ENCODE measurements at places on chromosomes 16 and 17.
A peak's percentile ranks its signal among the peaks of the same experiment; 100 is the strongest.

DNA sequence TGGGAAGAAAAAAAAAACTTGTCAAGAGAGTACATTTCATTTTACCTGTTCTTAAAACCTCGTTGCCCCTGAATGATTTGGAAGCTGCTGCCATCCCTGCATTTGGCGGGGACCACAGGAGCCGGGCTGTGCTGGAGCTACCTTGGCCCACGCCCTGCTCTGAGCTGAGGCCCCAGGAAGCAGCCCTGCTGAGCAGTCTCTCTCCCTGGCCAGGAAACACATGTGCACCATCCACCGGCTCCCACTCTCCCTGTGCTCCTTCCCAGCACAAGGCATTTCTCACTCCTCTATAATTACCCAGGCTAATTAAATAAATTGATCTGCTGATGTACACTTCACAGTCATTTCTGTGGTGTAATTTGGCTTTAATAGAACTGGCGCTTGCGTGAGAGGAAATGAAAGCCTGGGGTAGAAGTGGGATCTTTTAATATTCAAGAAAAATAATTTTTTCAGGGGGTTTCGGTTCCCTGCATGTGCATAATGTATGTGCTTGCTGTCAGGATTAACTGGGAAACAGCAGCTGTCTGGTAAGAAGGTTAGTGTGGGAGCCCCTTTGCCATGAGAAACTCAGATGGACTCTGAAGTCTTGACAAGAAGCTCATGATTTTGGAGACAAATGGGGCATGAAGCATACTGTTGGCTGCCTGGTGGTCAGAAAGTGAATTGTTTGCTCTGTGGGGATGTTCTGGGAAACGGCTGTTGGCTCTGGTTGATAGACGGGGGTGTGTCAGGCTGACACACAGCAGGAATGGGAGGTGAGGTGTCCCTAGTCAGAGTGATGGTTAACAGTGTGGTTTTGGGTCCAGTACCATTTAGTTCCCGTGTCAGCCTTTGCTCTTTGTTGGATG lies 252.3 kb upstream of the EEF2KMT start:
- DNase-seq: no peak

GRCh38 chr16:3017794-3018506 lies at the start of gene CLDN6:
Gene CLDN6, minus strand, starts transcription at chr16:3018183. Its CDS starts 2,162 bp downstream, at chr16:3016021.
- DNase-seq: no peak

- DNase-seq: no peak
These were observed 5.3 kb downstream of the RPL13 start for GRCh38 chr16:89565506-89566372.

GRCh38 chr16:30921748-30922419 lies 1.5 kb upstream of the FBXL19 start:
- peak; percentile 92 for DNase-seq

DNA sequence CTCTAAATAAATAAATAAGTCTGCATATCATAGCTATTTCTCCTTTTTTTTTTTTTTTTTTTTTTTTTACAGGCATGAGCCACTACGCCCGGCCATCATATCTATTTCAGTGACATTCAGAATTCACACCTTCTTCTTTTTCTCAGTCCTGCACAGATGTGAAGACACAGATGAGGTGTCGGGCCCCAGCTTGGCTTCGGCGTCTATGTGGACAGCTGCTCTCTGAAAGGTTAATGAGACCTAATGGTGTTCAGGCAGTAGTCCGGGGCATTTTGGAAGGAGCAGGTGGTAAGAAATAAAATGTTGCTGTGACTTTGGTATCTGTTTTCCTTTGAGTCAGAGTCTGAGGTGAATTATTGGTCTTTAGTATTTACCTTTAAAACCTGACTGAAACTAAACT lies 23.6 kb downstream of the TANGO6 start:
- DNase-seq: no peak

GRCh38 chr16:73888840-73889490 lies 407.6 kb upstream of the PSMD7 start:
- DNase-seq: no peak

- DNase-seq: peak; percentile 39
These were observed 76.7 kb downstream of the C16orf95 start for GRCh38 chr16:87240211-87241136.

DNA sequence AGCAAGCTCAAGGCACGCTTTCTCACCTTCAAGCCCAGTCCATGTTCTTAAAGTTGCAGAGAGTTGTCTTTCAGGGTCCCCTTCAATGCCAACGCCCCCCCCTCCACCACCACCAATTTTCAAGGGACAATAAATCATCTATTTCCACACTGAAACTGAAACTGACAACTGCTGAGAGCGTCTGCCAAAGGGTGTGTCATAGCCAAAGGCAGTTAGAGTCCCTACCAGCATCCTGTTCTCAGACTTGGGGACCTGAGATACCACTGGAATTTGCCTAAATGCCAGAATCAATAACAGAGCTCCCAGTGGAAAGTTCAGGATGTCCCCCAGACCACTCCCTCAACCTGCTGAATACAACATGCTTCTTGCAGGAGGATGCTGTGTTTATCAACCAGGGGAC lies 133.2 kb upstream of the SOX9 start:
- peak; percentile 9 for DNase-seq

GRCh38 chr17:73493956-73494926 lies 150.0 kb downstream of the SDK2 start:
- no peak for DNase-seq

GRCh38 chr16:85464383-85465305 lies 148.5 kb upstream of the GSE1 start:
- no peak for DNase-seq

DNA sequence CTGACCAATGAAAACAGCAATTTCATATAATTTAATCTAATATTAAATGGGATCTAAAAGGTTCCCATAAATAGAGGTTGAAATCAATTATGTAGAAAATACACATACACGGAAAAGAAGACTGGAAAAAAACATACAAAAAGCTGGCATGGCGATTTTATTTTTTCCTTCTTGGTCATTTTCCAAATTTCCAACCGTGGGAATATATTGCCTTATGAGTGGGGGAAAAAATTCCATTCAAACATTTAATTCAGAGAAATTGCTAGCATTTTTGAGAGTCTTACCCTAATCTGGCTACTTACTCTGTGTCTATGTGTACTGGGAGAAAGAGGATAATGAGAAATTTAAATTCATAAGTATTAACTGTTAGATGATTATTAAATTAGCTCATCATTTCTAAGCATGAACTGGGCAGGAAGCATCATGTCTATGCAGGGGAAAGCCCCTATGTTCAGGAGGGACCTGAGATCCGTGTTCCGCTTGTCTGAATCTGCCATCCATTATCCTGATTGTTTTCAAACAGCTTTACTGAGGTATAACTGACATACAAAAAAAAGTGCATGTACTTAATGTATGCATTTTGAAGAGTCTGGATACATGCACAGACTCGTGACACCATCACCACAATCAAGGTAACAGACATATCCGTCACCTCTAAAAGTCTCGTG lies 145.2 kb downstream of the XYLT1 start:
- no peak for DNase-seq

GRCh38 chr17:65601881-65602280 lies 40.4 kb upstream of the AXIN2 start:
- no peak for DNase-seq

DNA sequence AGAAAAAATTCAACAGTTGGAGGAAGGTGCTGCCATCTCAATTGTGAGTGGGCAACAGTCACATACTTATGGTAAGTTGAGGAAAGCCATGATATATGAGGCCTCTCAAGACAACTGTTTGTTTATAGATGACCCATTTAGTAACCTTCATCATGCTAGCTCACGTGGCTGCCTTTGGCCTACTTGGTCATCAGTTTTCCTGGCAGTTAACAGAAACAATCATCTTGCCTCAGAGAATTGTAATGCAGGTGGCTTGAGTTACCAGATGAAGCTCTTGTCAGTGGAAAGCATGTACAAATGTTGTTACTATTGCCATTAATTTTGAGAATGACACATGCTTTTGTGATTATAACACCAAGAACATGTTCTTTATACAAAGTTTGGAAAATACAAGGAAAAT lies 14.7 kb downstream of the TPPP3 start:
- DNase-seq: peak; percentile 58

GRCh38 chr16:11254913-11255736 lies 879 bp downstream of the SOCS1 start:
- DNase-seq: peak; percentile 71

GRCh38 chr16:88058136-88058535 lies 106.9 kb downstream of the BANP start:
- no peak for DNase-seq

GRCh38 chr17:27878776-27879562 lies 14.2 kb downstream of the LYRM9 start:
- DNase-seq: no peak

DNA sequence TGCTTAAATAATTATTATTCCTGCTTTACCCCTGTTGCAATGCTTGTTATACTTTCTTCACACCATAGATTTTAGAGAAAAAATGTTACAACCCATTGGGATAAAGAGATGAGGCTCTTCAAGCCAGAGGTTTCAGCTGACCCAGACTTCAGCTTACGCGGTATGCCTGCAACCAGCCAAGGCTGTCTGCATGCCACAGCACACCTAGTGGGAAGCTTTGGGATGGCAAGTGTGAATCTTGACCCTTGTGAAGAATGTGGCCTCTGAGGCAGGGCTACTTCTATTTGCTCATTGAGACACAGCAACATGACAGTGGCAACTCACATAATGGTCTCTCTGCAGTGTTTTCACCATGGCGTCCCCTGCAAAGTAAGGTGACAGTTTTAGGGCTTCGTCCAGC lies 193.9 kb upstream of the PIRT start:
- no peak for DNase-seq

DNA sequence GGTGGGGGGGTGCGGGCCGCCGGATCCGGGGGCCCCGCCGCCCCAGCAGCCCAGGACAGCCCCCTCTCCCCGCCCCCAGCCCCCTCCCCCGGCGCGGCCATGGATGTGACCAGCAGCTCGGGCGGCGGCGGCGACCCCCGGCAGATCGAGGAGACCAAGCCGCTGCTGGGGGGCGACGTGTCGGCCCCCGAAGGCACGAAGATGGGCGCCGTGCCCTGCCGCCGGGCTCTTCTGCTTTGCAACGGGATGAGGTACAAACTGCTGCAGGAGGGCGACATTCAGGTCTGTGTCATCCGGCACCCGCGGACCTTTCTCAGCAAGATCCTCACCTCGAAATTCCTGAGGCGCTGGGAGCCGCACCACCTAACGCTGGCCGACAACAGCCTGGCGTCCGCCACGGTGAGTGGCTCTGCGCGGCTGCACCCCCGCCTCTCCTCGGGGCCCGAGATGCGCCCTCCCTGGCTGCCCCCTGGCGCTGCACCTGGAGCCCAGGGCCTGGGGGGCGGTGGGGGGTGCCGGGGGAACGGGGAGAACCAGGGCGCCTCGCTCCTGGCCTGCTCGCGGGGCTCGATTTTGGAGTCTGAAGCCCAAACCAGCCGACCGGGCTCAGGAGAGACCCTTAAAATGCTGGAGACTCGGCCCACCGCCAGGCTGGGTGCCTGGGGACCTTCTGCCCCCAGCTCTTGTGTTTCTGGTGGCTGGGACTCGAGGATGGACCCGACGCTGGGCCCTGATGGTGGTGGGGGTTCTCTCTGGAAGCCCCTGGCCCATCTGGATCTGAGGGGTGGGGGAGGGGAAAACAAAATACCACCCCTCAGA lies 744 bp downstream of the CMIP start:
- peak; percentile 34 for DNase-seq

GRCh38 chr17:36930583-36930900 lies 6.7 kb upstream of the LHX1 start:
- no peak for DNase-seq

- peak; percentile 93 for DNase-seq
These were observed 145.0 kb downstream of the SEC14L1 start for GRCh38 chr17:77285594-77286390.

DNA sequence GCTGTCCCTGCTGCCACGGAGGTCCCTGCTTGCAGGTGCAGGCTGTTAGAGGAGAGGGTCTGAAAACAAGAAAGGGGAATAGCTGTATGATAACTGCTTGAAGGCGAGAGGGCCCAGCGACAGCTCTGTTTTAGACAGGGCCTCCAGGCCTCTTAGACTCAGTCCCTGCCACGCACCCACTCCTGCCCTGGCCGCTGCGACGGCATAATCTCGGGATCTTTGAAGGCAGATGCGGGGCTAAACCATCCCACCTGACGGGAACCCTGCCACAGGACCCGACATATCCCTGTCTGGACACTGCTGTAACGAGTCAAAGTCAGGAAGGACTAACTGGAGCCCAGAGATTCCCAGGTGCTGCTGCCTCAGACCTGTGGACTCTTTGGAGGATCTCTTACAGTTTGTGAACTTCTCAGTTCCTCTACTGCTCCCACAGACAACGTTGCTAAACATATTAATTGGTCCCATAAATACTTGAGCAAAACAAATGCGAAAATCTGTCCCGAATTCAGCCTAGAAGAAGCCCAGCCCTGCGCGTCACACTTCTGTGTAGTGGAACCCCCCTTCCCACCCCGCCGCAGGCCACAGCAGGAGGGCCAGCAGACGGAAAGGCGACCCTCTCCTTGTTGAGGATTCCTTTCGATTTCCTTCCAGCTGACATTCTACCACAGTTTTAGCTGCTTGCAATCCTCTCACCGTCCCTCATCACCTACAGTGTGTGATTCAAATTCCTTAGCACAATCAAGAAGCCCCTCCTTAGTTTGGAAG lies 998 bp upstream of the TMEM11 start:
- DNase-seq: peak; percentile 27

DNA sequence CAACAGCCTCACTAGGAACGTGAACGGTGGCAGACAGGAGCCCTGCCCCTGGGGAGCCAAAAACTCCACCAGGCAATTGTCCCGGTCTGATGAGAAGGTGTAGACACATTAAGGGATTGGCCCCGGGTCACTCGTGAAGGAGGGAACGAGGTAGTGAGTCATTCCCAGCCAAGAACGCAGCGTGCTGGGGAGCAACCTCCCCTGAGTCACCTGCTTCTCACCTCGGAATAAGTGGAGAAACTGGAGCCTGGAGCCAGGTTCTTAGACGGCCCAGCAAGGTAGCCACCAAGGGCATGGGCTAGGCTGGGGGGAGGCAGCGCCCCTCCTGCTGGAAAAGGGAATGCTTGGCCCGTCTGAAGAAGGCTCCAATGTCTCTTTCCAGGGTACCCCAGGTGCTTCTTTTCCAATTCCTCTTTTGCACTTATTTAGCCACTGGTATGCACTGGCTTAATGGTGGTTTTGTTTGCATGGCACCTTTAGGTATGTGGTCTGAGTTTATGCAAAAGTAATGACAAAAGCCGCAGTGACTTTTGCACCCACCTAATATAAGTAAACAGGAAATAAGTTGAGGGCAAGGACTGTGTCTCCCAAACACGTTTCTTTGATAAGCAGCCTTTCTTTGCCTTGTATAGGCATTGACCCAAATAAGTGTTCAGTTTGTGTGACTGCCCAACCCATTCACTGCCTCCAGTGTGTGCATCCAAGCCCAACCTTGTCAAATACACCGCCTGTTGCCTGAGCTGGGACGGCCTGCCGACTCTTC lies 1.8 kb upstream of the HELZ start:
- peak; percentile 77 for DNase-seq

GRCh38 chr17:58006560-58006923 lies 504 bp downstream of the SRSF1 start:
- peak; percentile 79 for DNase-seq

GRCh38 chr16:67459066-67459860 lies 21.7 kb downstream of the ATP6V0D1 start:
- no peak for DNase-seq

GRCh38 chr16:9099131-9099625 lies 7.7 kb downstream of the HAPSTR1 start:
- DNase-seq: peak; percentile 47

All from iris pigment epithelial cell (primary cell).